CD4-positive, alpha-beta T cell treated with Interleukin-10 for 1 hour (primary cell): ENCODE measurements at places on chromosomes 16 and 17.

DNA sequence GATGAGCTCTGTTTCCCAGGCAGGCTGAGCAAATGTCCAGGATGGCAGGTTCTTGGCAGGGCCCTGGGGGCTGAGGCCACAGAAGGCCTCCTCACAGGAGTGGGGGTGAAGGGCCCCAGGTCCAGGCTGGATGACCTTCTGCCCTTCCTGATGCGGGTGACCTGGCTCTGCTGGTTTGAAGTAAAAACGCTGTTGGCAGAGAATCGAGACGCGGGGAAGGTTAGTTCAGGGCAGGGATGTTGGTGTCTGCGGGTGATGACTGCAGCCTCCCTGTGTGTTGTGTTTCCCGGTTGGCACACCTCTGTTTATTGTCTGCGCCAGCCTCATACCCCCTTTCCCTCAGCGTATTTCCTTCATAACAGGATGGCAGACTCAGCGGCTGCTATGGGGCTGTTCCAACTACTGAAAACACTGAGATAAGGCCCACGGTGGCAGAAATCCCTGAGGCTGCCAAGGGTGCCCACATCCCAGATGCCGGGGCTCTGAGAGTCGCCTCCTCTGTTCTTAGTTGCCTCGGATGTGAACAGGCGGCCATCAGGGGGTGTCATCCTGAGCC, 104.6 kb downstream of the METRNL start:
- no peak for DNase-seq

DNA sequence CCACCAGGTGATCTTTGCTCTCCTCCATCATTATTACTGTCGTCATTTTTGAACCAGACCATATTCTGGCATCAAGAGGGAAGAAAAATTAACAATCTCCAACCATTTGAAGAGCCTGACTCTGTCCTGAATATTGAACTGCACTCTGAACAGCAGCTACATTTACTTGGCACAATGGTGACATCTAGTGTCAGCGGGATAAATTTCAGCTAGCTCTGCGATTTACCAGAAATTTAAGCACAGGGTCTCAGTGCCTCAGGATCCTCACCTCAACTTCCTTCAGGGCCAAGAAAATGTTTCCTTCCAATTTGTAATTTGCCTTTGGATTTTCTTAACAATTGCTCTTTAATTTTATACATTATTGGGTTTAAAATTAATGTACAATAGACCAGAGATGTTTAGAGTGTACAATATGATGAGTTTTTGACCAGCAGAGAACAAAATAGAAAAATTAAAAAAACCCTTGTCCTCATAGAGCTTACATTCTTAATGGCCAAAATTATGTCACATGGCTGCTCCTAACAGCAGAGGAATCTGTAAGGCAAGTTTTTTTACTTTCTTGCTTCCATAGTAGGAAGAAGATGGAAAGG, 10.7 kb upstream of the ZNF19 start:
- DNase-seq: peak; percentile 67

- no peak for DNase-seq
Observed at GRCh38 chr16:47753659-47754058, 292.5 kb downstream of the PHKB start.

- no peak for DNase-seq
Observed at GRCh38 chr17:6496116-6496481, 51.8 kb downstream of the PIMREG start.

DNA sequence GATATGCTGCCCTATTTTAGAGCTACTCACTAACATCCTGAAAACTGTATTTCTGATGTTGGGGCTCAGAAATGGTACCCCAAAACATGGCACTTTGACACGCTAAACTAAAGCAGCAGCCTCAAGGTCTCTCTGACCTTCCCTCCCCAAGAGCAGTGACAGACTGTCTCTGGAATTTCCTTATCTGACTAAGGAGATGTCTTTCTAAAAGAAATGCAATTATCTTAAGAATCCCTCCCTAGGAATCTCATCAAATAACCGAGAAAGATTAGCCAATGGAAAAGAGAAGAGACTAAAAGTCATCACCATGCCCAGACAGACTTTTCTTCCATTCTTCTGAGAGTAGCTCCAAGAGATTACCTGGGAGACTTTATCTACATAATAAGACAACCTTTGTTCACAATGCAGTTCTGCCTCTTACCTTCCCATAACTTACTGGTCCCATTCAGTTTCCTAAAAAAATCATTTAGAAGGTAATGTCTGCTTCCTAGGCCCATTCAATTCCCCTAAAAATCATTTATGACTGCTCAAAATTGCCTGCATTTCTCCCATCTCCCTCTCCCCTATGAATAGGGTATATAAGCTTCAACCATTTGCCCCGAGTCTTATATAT, 123.9 kb downstream of the CPPED1 start:
- DNase-seq: no peak

DNA sequence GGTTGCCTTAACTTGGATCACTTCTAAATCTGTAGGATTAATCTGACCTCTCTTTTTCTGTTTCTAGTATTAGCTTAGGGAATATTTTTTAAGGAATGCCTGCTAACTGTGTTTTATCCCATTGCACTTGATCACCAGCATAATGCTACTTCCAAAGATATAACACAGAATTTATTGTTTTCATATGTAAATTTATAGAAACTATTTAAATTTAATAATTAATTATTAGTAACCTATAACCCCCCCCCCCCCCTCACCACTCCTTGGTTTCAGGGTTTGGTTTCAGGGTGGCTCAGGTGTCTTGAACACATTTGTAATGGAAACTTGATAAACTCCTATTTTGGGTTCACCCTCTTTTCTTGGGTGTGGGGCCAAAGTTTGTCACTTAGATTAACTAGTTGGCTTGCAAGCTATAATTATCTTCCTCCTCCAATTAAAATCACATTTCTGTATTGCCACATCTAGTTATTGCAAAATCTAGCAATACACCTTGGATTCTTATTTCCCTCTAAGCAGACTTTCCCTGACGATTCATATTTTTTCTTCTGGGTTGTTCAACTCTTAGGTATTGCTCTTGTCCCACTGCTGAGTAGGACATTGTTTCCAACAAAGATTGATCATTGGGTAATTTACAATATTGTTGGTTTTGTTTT, 18.3 kb downstream of the KRT12 start:
- no peak for DNase-seq

GRCh38 chr16:64234200-64234599, 887.7 kb downstream of the CDH11 start:
- DNase-seq: no peak

DNA sequence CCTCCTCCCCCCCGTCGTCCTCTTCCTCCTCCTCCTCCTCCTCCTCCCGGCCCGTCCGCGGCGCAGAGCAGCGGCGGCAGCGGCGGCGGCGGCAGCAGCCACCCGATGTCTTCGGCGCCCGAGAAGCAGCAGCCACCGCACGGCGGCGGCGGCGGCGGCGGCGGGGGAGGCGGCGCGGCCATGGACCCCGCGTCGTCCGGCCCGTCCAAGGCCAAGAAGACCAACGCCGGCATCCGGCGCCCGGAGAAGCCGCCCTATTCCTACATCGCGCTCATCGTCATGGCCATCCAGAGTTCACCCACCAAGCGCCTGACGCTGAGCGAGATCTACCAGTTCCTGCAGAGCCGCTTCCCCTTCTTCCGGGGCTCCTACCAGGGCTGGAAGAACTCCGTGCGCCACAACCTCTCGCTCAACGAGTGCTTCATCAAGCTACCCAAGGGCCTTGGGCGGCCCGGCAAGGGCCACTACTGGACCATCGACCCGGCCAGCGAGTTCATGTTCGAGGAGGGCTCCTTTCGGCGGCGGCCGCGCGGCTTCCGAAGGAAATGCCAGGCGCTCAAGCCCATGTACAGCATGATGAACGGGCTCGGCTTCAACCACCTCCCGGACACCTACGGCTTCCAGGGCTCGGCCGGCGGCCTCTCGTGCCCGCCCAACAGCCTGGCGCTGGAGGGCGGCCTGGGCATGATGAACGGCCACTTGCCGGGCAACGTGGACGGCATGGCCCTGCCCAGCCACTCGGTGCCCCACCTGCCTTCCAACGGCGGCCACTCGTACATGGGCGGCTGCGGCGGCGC, at the start of gene FOXF1:
TSS of gene FOXF1 (plus strand) at position 63 of the 797 bp plus-strand sequence. CDS start at position 106, 43 bp downstream.
- DNase-seq: no peak

DNA sequence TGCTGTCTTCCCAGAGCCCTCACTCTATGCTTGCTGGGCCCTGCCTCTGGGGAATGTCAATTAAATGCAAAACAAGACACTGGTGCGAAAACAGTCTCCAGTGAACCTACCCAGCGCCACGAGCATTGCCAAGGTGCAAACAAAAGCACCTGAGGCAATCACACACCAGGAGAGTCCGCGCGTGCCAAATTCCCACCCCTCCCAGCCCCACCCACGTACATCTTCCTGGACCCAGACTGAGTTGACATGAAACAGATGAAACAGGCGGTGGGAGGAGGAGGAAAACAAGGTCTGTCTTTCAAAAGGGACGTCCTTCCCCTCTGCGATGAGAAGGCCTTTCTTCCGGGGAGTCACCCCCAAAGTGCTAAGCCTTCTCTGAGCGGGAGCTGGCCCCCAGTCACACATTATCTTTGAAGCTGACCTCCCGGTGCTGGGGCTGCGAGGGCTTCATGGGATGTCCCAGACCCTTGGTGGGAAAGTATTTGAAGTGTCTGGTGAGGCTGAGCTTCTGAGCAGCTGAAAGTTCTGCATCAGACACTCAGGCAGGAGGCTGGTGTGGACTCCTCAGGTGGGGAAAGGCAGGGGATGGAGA, 200.4 kb downstream of the AXIN2 start:
- no peak for DNase-seq

DNA sequence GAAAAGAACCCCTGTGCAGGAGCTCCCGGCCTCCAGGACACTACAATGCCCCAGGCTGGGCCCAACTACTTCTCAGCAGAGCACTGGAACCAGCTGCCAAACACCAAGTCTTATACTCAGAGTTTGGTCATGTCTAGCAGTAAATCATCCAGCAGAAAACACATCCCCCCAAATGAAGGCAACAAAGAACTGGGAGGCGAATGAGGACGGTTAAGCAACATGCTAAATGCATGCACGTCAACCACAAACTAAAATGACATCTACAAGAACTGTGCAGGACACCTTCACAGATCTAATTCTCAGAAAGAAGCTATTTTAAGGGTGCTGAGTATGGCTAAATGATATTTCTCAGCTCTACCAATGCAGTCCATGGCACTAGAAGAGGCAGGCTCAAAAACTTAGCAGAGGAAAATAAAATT, 7.6 kb upstream of the IRX5 start:
- DNase-seq: no peak

DNA sequence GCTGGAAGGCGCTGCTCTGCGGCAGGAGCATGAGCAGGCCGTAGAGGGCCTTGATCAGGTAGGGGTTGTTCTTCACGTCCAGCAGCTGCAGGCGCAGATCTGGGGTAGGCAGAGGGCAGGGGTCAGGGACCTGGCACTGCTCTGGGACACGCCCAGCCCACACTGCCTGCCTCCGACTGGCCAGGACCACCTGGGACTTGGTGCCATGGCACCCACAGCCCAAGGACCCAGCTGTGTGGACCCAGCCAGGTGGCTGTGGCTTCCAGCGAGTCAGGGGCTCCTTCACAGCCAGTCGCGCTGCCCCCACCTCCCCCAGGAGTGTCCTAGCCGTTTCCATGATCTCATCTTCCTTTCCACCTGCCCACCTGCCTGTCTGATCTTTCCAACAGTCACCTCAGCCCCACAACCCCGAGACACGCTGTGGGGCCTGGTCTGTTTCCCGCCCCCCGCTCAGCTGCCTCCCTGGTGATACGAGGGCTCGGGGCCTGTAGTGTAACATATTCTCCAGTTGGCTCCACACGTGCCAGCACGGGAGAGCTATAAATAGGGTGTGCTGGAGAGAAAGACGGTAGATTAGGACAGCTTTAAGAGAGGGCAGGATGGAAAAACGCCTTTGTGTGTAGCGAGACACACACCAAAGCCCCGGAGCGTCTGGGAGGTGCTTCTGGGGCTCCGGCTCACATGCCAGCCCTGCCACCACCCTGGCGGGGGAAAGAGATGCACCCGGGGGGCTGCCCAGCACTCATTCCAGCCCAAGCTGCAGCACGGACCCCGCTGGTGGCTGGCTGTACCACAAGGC, 7.2 kb upstream of the MTSS2 start:
- DNase-seq: no peak

- no peak for DNase-seq
Observed at GRCh38 chr17:15408803-15409202, 58.6 kb downstream of the CDRT4 start.

GRCh38 chr16:74673876-74674275, 7.2 kb upstream of the RFWD3 start:
- DNase-seq: no peak

DNA sequence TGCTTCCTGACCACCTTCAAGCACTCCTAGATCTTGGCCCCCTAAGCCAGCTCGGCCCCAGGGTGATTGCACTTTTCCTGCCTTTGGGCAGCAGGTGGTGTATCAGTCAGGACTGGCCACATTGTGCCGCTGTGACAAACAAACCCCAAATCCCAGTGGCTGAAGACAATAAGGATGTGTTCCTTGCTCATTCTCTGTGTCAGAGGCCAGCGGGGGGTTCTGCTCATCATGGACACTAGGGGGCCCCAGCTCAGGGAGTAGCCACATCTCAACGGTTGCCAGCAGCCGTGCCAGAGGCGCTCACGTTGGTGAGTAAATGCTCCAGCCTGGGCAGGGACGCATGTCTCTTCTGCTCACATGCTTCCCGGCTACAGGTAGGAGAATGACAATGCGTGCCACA, 60.4 kb downstream of the ZDHHC7 start:
- peak; percentile 38 for DNase-seq

DNA sequence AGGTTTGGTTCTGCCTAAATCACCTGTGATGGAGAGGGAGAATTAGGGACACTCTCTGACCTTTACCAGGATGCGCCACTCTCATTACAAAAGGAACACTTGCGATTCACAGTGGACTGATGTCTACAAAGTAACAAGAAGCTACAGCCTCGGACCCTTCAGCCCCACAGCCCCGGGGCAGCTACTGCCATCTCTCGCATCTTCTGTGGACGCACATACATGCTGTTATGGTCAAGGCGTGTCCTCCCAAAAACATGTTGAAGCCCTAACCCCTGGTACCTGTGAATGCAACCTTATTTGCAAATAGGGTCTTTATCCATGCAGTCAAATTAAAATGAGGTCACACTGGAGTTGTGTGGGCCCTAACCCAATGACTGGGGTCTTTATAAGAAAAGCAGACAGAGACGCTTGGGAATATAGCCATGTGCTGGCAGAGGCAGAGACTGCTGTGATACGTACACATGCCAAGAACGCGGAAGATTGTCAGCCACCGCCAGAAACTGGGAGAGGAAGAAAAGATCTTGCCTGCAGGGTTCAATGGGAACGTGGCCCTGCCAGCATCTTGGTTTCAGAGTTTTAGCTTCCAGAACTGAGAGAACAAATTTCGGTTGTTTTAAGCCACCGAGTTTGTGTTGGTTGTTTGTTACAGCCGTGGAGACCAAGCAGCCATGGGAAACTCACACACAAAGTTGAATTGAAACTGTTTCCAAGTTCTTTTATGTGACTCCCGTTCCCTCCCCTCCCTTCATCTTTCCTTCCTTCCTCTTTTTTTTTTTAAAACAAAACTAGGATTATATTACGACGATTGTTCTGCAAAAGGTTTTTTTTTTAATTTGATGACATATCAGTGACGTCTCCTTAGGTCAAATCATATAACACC, 23.1 kb downstream of the ATP2C2 start:
- no peak for DNase-seq

GRCh38 chr17:41724476-41725050, 9.9 kb downstream of the HAP1 start:
- no peak for DNase-seq
